Activated naive CD8-positive, alpha-beta T cell treated with anti-CD3 and anti-CD28 coated beads, Interleukin-2, amount 10 ng/mL, durations not matched to agents 7 days and 5 days (primary cell): ENCODE measurements at places on chromosomes 3 and 15.

- no peak for DNase-seq
Observed at GRCh38 chr15:48555241-48555881, 90.1 kb downstream of the FBN1 start.

DNA sequence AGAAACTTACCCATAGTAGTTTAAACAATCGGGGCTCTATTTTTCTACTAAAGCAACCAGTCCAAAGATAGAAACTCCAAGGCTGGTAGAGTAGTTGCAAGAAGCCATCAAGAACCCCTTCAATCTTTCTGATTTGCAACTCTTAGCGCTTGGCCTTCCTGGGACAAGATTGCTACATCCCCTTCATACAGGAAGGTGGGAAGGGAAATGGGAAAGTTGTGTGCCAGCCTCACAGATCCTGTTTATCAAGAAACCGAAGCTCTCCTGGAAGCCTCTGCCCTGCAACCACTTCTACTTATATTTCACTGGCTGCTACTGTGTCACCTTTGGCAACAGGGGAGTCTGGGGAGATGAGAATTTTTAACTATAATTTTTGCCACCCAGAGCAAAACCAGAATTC, 46.2 kb downstream of the OSBPL10 start:
- no peak for DNase-seq

- DNase-seq: no peak
Observed at GRCh38 chr3:105430455-105430854, 63.7 kb downstream of the ALCAM start.

DNA sequence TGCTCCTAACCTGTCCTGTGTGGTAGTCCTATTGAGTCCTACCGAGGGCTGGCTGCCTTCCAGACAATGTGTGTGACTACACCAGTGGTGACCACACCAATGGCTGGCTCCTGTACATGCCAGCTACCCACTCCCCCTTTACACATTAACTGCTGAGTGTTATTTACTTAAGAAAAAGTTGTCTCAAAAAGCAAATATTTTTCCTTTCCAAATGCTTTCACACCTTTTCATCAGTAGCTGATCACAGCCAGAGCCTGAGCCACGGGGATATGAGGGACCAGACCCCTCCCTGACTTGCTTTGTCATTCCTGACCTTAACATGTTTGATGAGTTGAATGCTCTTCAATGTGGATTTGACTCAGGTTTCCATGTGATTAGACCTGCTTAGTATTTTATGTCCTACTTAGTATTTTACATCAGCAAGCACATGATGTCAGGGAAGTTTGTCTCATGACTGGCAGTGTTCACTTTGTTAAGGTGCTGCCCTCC, 29.6 kb upstream of the GREM1 start:
- DNase-seq: no peak

DNA sequence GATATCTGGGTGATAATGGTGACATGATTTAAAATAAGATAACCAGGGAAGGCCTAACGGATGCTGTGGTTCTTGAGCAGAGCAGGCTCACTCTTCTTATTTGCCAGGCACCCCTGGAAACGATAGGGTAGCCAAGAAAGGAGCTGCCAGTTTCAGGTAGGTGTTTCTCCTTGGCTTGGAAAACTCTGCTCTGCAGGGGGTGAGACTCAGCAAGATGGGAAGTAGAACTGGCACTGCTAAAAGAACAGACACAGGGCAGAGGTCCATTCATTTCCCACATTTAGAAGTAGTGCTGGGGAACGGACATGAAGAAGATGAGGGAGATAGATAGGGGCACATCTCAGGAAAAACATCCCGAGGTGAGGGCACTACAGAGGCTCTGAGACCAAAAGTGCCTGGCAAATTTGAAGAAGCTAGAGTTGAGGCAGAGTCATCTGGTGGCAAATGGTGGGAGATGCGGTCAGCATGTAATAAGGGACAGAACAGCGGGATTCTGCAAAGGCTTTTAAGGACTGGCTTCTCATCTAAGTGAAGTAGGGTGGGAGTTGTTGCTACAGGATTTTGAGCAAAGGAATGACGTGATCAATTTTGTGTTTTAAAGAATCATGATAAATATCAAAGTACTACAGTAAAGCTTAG, 323.4 kb upstream of the PLSCR5 start:
- DNase-seq: no peak

DNA sequence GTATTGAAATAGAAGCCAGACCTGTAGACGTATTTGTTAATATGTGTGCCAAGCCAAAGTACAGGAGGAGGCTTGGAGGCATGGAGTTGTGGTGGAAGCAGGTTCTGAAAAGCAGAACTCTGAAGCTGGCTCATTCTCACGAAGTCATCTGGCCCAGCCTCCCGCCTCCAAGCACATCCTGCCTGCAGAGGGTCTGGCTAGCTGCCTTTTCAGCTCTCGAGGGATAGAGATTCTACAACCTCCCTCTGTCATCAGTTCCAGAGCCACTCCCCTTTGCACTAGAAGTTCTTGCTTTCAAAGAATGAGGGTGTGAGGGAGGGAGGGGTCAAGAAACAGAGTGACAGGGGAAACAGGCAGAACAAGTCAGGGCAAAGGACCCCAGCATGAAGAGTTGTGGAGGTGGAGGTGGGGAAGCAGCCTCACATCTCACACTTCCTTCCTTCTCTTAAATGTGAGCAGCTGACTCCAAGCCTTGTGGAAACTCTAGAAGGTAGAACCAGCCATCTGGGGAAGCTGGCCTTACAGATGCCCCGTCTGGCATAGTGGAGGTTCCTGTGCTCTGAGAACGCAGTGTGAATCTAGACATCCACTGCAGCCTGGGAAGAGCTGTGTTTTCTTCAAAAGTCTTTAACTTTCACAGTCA, 95.3 kb downstream of the SLC49A4 start:
- no peak for DNase-seq

- no peak for DNase-seq
Observed at GRCh38 chr15:78365917-78366316, 25.8 kb downstream of the CRABP1 start.

- DNase-seq: no peak
Observed at GRCh38 chr3:131608296-131608695, 105.5 kb upstream of the MRPL3 start.

- DNase-seq: no peak
Observed at GRCh38 chr3:9087831-9088413, 124.7 kb upstream of the RAD18 start.

GRCh38 chr15:40307421-40308211, at the start of gene PLCB2:
TSS of gene PLCB2 (minus strand) at chr15:40307935. CDS start at chr15:40307672, 263 bp downstream.
- peak; percentile 79 for DNase-seq

- no peak for DNase-seq
Observed at GRCh38 chr3:77028005-77028404, 11.9 kb upstream of the ROBO2 start.

- no peak for DNase-seq
Observed at GRCh38 chr15:70156671-70157271, 59.1 kb upstream of the TLE3 start.

DNA sequence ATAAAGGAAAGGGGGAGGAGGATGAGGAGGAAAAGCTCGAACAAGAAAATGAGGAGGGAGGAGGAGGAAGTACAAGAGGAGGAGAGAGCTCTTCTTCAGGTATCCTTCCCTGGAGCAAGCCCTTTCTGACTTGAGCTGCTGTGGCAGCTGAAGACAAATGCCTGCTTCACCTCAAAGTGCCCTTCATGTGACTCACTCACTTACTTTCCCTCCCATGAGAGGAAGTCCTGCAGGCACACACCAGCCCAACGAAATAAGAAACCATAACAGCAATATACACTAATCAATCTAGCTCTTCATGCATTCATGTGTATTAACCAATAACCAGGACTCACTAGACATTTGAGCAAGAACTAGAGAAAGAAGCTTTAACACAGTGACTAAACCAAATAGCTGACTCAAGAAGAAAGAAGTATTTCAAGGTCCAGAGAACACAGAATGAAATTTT, 251.9 kb downstream of the IGSF11 start:
- DNase-seq: no peak

DNA sequence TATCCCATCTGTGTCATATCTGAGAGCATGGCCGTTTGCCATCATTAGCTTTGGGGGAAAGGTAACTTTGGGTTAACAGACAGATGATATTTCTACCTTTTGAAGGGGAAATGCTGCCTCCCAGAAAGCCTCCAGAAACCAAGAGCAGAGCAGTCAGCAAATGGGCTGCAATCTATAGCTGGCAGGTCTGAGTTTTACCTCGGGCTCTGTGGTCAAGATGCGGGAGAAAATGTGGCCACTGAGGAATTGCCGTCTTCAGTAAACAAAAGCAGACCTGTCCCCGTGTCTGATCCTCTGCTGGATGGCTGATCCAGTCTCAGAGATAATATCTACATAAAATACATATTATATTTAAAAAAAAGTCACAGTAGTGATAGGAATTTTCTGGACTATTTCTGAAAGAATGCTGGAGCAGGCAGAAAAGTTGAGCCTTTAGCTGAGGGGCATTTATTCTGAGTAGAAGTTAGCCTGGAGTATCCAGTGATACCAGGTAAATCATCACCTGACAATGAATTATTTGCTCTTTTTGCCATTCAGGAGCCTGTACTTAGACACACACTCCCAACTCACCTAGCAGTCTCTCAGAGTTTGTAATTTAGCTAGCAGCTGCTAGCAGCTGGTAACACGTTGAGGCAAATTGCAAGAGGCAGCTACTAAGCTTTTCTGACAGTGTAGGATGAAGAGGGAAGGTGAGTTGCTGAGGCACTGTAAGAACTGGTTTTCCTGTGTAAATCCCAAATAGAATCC, 285.3 kb upstream of the RARB start:
- DNase-seq: no peak

DNA sequence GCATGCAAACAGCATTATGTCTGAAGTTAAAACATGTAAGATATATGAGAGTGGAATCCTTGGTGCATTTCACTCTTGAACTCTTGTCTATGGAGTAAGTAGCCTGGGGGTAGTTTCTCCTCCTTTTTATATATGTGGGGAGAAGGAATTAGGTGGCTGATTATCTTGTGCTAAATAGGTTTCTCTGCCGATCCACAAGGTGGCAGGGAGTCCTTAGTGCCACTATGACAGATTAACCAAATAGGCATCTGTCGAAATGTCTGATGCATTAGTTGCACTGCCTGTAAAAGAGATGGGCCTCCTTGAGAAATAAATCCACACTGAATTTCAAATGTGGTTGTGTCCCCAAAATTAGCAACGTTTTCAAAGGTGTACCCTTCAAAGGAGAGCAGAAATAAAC, 170.1 kb downstream of the CNTN4 start:
- no peak for DNase-seq

DNA sequence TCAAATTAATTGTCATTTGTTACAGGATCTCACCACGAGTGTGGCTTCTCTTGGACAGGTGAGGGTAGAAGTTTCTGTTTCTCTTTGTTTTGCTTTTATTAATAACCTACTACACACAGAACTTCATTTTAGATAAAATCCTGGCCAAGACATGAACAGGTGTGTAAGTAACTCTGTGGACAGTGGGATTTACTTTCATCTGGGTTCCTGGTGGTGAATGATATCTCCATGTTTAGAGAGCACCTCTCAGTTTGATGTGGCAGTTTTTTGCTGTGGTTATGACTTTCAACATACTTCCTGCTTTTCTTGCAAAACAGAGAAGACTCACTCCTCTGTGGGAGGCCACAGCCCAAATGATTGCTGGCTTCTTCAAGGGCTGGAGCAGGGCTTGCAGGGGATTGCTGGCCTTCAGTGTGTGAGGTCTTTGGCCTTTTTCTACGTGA, 71.1 kb upstream of the XCR1 start:
- peak; percentile 65 for DNase-seq

DNA sequence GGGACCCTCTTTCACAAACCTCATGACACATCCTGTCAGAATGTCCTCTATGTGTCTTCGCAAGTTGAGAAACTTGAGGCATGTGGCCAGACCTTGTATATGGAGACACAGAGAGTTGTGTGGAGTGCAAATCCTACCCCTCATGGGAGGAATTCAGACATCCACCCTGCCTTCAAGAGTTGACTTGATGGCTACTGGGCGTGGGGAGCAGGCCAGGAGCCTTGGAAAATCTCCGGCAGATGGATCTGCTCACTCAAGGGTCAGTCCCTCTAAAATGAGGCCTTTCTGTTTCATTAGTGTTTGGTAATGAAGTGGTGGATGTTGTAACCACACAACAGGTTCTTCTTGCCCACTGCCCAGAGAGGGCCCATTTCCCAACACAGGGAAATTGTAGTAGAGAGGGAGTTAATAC, 79.0 kb downstream of the ASB7 start:
- DNase-seq: no peak

DNA sequence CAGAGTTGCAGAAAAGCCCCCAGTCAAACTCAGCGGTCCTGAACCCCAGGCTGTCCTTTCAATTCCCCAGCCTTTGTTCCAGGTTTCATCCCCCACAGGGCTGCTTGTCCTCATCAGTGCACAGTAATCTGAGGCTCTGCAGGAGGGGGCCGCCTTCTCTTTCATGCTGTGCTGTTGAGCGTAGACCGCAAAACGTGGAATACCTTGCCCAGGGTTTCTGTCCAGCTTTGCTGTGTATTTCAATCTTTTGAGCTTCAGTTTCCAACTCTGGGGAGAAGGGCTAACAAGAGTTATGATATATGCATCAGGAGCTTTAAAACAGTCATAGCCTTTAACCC, 64.8 kb downstream of the FAM43A start:
- DNase-seq: no peak

- DNase-seq: no peak
Observed at GRCh38 chr15:60479361-60480110, 594 bp upstream of the ICE2 start.

GRCh38 chr3:9750556-9751411, 1.0 kb downstream of the OGG1 start:
- no peak for DNase-seq

GRCh38 chr3:131596884-131597283, 94.1 kb upstream of the MRPL3 start:
- DNase-seq: no peak

DNA sequence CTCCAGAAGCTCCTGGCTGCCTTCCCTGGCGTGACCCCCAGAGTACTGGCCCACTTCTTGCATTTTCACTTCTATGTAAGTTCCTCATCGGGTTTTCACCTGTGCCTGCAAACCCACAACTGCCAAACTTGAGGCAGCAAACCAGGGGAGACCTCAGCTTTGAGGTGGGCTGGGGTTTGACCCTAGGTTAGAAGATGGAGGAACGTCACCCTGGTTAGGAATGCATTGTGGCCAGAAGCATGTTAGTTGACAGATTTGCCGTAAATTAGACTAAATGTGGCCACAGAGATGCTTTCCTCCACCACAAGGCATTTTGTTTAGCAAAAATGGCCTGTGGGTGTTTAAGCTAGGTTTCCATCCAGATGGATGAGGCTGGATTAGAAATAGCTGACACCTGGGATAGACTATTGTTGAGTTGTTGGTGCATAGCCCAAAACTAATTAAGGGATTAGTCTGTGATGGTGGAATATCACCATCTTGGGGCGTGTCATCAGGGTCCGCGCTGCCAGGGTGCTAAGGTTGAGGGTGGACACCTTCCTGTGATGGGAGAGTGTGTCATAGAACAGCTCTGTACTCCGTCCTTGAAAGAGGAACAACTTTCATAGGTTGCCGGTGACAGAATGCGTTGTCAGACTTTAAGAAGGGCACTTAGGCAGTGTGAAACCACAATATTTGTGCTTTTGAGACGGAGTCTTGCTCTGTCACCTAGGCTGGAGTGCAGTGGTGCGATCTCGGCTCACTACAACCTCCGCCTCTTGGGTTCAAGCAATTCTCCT, 3.6 kb downstream of the NISCH start:
- DNase-seq: no peak
